T follicular helper cell (primary cell): ENCODE measurements at places on chromosomes 1 and 21.
A peak's percentile ranks its signal among the peaks of the same experiment; 100 is the strongest.

DNA sequence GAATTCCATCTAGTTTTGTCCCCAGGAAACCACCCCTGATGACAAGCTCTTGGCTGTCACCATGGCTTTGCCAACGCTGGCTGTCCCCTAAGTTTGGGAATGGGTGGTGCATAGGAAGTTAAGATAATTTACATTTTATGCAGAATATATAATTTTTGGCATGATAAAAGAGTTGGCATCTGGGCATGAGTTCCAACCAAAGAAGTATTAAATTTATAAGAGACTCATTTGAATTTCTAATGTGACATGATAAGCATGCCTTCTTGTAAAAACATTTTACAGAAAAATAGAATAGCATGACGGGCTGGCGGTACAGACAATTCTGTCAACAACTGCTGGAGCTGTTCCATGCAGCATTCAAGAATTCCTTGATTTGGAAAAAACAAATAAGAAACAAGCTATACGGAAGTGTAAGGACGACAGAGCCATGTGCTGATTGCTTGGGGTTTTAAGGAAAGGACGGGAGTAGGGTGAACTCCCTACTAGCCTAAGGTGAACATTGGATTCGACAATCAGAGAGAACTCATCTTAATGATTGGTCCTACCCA is 106.8 kb upstream of the C1orf21 start:
- no peak for DNase-seq

GRCh38 chr1:65471213-65471833 is 50.9 kb downstream of the LEPR start:
- no peak for DNase-seq

DNA sequence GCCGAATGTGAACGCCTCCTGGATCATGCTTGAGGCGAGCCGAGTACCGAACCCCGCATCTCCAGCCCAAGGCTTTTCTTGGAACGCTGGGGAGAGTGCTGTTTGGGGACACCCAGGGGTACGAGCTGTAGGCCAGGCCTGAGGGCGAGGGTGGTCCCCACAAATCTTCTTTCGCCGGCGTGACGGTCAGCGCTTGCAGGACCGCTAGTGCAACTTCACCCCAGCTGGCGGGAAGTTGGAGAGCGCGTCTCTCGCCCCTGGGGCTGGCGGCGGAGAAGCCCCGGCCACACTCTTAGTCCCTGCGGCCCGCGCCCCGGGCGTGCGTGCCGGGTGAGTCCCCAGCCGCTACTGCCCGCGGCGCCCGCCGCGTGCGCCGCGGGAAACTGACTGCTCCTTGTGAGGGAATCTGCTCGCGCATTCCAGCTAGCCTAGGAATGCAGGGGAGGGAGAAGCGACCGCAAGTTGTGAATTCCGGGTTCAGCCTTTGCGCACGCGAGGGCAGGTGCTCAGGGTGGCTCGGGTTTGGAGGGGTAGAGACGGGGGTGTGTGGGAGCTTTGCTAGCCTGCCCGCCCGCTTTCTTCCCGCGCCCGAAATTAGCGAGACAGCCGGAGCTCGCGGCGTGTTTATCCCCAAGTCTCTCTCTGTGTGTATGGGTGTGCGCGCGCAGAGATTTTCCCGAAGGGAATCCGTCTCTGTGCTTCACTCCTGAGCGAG is 884 bp downstream of the LHX4 start:
- DNase-seq = no peak

DNA sequence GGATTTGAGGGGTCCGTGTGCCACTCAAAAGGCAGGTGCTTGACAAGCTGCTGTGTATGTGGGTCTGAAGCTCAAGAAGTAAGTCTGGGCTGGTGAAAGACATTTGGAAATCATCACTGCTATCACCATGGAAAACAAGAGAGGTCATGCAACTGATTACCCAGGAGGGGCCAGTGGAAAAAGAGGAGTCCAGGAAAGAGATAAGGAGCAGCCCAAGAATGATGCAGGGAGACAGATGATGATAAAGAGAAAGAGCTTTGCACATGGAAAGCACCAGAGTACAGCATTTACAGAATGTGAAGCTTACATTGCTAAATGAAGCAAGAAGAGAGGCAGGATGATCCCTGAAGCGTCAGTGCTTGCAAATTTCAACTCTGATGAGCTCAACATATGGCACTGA is 203.2 kb downstream of the SETD4 start:
- DNase-seq = no peak

GRCh38 chr1:234309598-234310459 is 63.4 kb upstream of the COA6 start:
- DNase-seq = peak; percentile 50

DNA sequence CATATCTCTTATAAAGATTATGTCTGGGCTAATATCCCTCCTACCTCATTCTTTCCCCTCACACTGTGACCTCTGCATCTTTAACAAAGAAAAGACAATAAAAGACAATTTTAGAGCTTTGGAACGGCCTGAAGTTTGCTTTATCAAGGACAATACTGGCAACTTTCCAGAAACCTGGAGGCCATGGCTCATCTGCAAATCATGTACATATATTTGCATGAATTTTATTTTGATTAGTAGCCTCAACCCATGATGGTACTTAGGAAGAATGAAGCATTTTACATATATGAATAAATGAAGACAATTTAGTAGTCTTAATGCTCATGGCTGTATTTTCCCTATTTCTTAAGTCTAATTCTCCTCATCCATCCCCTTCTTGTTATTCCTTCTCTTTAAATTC is 612.2 kb upstream of the CXADR start:
- DNase-seq = no peak

DNA sequence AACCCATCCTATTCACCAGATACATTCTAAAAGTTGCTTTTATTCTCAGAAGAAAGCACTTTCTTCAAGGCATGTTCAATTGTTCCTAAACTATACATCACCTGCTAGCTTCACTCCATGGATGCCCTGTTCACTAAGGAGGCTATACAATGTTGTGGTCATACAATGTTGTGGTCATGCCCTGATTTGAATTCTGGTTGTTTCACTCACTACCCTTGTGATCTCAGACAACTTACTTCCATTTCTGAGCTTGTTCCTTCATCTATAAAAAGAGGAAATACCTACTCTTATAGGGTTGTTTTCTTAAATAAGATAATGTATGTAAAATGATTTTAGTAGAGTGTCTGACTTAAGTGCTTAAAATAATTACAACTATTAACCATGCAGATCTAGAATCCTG is 19.7 kb downstream of the EDEM3 start:
- no peak for DNase-seq

GRCh38 chr1:184838504-184838951 is 83.9 kb upstream of the EDEM3 start:
- no peak for DNase-seq

GRCh38 chr1:154520333-154520732 is 18.1 kb upstream of the SHE start:
- no peak for DNase-seq

- no peak for DNase-seq
Observed at GRCh38 chr1:13908128-13908527, 208.1 kb downstream of the PRDM2 start.

DNA sequence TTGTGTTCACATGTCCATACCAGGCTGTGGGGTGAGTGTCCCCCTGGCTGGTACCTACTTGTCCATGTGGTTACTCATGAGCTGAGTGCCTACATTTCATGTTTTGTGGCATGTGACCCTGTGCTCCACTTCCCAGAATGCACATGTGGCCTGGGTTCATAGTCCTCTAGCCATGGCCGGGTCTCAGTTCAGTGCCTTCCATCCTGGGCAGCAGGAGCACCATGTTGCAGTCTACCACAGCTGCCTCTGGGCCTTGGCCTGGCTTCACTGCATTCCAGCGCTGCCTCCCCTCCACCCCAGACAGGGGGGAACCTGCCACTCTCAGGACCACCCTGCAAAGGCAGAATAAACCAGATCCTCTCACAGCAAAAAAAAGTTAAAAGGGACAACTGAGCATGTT is 5.5 kb downstream of the CEPT1 start:
- no peak for DNase-seq

- DNase-seq = peak; percentile 17
Observed at GRCh38 chr1:155051777-155052398, 772 bp downstream of the ADAM15 start.

- DNase-seq = no peak
Observed at GRCh38 chr1:179205284-179205683, 24.2 kb downstream of the ABL2 start.

- no peak for DNase-seq
Observed at GRCh38 chr1:44243782-44244495, 30.7 kb downstream of the DMAP1 start.

DNA sequence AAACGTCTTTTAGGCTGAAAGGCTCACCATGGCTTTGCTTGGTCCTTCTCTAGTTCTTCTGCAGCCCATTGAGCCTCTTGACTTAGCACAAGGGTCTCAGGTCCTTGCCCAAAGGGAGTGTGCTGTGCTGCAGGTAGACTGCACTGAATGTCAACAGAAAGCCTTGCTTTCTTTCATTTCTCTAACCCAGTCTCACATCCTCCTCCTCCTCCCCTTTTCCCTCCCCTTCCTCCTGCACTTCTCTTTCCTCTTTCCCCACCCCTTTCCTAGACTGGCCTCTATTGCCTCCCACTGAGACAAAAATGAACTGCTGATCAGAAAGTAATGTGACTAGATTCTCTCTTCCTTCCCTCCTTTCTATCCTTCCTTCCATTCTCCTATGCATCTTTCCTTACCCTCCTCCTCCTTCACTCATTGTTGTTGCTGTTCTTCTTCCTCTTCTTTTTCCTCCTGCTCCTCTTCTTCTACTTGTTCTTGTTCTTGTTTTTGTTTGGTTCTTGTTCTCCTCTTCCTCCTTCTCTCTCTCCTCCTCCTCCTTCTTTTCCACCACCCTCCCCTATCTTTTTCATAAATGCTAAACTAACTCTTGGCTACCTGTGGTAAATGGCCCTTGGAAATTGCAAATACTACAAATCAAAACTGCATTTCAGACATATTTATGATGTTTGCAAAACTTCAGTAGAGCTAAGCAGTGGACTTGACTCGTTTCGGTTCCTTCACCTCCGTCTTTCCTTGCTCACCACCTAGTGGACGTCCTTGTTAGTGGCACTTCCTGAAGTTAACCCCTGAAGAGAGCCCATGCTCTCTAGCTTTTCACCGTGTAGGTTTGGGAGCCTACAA is at the start of gene SELL:
Gene SELL (minus strand): TSS at position 152 of the 840 bp plus-strand sequence. CDS start 122 bp downstream, at position 30.
- DNase-seq = peak; percentile 68

DNA sequence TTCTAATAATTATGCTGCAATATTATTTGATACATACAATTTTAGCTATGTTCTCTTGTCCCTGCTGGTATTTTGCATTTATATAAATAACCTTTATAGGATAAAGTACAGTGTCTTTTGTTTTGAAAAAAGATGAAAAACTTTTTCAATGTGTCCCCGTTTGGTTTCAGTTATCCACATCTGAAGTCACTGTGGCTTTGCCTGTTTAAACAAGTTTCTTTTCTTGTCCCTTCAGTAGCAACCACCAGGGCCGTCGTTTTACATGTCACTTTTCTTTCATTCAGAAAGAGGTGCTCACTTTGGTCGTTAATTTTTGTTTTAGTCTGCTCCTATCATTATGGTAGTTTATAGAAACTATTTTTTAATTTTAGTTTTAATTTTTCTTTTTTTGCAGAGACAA is 41.4 kb downstream of the RABGAP1L start:
- DNase-seq = no peak

- no peak for DNase-seq
Observed at GRCh38 chr1:155254714-155255242, 505 bp downstream of the ENTREP3 start.

DNA sequence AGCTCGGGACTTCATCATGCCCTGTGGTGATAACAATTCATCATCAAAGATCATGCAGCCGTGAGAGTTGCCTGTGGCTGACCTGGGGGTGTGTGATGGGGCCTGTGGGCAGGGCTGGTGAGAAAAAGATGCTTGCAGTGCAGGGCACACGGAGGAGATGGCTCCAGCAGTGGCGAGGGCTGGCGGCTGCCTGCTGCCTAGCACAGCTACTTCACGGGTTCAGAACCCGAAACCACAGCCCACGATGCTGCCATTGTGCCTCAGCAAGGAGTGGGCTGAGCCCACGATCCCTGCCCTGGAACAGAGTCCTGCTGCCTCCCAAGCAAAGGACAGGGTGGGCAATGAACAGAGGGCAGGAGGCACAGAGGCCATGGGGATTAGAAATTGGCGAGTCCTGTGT is 631 bp upstream of the KRTAP10-9 start:
- no peak for DNase-seq

DNA sequence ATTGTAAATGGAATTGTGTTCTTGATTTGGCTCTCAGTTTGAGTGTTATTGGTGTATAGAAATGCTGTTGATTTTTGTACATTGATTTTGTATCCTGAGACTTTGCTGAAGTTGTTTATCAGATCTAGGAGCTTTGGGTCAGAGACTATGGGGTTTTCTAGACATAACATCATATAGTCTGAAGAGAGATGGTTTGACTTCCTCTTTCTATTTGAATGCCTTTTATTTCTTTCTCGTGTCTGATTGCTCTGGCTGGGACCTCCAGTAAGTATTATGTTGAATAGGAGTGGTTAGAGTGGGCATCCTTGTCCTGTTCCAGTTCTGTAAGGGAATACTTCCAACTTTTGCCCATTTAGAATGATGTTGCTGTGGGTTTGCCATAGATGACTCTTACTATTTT is 39.1 kb upstream of the ANGPTL1 start:
- no peak for DNase-seq

GRCh38 chr1:24327486-24327885 is 8.3 kb downstream of the GRHL3 start:
- DNase-seq = no peak

- no peak for DNase-seq
Observed at GRCh38 chr1:230316864-230317745, 109.0 kb downstream of the PGBD5 start.

GRCh38 chr1:78104322-78104721 is 58.6 kb downstream of the GIPC2 start:
- no peak for DNase-seq

GRCh38 chr1:39898191-39898590 is 3.5 kb downstream of the MYCL start:
- no peak for DNase-seq

- peak; percentile 44 for DNase-seq
Observed at GRCh38 chr1:228101994-228102790, 933 bp downstream of the C1orf35 start.

GRCh38 chr1:212107481-212107880 is 71.9 kb downstream of the DTL start:
- no peak for DNase-seq

DNA sequence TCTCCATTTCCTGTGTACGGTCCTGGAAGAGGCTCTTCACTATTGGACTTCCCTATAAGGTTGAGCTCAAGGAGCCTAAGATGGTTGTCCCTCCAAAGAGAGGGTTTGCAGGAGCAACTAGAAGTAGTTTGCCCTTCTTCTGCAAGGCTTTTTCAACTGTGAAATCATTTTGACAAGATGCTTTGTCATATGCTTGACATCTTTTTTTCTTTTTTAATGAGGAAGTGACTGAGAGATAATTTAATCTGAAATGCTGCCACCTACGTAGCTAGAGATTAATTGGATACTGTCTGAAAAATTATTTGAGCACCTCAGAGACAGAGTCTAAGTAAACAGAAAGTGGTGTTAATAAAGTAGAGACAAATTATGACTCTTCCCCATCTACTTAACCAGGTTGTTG is 97.0 kb downstream of the CHRM3 start:
- no peak for DNase-seq

- no peak for DNase-seq
Observed at GRCh38 chr1:160030657-160031364, 979 bp downstream of the PIGM start.

GRCh38 chr1:61089338-61089737 is 7.0 kb downstream of the NFIA start:
- no peak for DNase-seq
